Brain (organoid and tissue), 16 donors: ENCODE measurements at places on chromosomes 1 and 21.

- DNase-seq: no peak
Observed at GRCh38 chr1:115347282-115347681, 9.2 kb upstream of the NGF start.

DNA sequence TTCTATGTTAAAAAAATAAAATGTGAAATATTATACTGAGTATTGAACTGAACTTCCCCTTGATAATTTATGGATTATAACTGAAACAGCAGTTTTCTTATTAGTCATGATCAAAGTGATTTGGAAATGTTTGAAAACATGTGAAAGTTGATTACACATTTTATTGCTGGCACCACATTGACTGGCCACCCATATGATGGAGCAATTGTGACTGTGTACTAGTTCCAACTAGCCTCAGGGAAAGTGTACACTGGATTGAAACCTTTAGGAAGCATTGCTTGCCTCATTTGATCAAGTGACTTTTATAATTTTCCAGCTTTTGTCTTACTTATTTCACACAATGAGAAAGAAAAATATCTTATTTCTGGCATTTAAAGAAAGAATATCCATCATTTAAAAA lies 128.0 kb upstream of the ADGRL2 start:
- DNase-seq: no peak

- DNase-seq: no peak
Observed at GRCh38 chr1:30881319-30882181, 27.0 kb downstream of the SDC3 start.

- DNase-seq: no peak
Observed at GRCh38 chr1:82492159-82492558, 691.4 kb downstream of the ADGRL2 start.

DNA sequence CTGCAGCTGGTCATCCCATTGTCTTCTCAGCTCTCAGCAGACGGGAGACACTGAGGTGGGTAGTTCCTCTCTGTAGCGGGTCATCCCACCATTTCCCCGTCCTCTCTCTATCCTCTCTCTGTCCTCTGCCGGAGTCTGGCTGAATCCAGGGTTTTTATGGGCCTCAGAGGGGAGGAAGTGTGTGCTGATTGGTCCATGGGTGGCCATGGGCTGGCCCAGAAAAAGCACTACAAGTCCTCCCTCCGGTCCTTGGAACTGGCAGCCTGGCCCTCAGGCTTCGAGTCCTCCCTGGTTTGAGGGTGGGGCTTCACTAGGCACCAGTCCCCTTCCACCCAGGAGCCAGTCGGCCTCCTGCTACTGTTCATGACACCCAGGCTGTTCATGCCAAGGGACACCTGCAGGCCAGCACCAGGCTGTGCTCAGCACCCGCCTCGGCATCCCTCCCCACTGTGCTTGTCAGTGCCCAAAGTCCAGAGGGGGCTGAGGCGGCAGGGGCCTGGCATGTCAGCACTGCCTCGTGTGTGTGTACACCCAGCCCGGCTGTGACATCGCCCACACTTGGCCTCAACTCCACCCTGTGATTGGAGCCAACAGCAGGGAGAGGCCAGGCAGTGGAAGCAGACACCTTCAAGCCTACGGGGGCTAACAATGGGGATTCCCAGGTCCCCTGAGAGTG lies 23.0 kb upstream of the LRRC8C start:
- no peak for DNase-seq

DNA sequence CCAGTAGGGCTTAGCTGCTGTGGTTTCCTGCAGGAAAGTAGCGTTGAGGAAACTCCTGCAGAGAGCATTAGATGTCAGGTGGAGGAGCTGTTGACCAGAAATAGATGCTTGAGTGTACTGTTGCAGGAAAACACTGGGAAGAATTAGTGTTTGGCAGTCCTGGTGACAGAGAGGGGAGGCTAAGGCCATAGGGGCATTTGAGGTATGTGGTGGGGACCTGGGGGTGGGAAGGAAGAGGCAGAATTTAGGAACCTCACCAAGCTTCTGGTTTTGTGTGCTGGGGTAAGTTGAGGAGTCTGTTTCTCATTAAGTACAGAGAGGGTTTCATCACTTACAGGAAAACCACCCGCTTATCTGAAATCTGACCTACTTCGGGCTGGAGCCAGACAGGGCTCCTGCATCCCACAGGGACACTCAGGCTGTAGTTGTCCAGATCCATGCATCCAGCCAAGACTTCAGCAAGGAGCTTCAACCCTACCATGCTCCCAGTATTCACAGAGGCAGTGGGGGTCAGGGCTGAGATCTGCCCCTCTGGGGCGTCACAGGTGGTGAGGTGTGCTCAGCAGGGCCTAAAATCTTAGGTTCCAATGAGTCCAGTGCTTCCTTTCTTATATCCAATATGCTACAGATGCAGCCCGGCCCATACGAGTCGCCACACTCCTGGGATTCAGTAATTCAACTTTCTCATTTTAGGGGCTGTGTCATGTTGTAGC lies 15.1 kb downstream of the SH2D2A start:
- DNase-seq: no peak

- DNase-seq: no peak
Observed at GRCh38 chr1:38528623-38529022, 330.9 kb downstream of the RRAGC start.

DNA sequence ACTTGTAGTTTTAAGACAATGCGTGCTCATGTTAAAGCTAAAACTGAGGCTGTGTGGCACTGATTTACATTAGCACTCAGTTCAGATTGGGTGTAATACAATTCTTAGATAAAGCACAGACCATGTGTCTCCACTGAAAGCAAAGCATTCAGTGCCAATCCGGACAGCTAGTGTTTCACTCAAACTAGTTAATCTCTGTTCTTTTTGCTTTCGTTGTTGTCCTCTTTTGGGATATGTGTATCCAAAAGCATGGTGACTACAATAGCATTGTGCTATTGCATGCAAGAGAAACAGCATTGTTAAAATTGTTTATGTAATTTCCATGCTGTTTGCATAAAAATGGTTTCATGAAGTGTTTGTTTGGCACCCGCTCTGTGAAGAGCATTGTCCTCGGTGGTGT lies 54.6 kb downstream of the F3 start:
- no peak for DNase-seq

- DNase-seq: no peak
Observed at GRCh38 chr1:74715236-74715502, 17.7 kb downstream of the CRYZ start.

DNA sequence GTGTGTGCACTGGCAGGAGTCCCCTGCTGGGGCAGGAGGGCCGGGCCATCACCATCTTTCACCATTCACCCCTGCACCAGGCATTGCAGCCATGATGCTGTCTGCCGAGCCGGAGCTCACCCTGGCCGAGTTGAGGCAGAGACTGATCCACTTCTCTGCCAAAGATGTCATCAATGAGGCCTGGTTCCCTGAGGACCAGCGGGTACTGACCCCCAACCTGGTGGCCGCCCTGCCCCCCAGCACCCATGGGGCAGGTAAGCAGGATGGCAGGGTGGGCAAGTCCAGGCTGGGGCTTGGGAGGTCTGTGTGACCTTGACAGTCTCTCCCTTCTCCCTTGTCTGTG lies 18.6 kb downstream of the PCSK9 start:
- no peak for DNase-seq

DNA sequence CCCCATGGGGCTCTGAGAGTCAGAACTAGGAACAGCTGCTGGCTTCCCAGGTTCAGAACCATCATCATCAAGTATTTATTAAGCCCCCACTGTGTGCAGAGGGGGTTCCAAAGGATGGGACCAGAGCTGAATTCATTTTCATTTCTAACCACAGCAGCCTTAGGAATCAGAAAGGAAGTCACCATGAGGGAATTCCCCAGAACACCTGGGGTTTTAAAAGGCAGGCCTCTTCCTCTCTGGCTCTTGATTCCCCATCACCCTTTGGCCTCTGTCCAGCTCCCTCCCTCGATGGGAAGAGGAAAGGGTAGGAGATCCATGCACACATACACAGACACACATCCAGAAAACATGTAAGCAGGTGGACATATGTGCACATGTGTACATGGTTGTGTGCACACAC lies 1.3 kb upstream of the KCNN3 start:
- DNase-seq: no peak

DNA sequence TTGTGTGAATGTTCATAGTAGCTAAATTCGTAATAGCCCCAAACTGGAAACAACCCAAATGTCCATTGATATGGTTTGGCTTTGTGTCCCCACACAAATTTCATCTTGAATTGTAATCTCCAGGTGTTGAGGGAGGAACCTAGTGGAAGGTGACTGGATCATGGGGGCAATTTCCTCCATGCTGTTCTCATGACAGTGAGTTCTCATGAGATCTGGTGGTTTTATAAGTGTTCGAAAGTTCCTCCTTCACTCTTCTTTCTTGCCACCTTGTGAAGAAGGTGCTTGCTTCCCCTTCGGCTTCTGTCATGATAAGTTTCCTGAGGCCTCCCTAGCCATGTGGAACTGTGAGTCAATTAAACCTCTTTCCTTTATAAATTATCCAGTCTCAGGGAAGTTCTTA lies 11.3 kb downstream of the UBE2G2 start:
- no peak for DNase-seq

DNA sequence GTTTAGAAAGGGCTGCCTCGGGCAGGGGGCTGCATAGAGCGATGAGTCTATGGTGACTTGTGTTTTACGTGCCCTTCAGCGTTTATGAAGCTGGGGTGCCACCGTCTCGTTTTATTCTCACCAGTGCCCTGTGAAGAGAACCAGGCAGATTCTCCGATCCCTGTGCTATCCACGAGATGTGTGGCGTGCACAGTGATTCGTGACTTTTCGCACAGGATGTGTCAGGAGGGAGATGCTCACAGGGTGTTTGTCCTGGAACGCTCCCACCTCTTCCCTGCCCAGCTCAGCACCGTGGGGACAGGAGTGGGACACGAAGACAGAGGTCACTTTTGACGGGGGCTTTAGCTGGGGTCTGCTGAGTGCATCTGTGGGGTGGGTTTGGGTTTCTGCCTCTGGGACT lies 54.9 kb upstream of the AJAP1 start:
- no peak for DNase-seq

DNA sequence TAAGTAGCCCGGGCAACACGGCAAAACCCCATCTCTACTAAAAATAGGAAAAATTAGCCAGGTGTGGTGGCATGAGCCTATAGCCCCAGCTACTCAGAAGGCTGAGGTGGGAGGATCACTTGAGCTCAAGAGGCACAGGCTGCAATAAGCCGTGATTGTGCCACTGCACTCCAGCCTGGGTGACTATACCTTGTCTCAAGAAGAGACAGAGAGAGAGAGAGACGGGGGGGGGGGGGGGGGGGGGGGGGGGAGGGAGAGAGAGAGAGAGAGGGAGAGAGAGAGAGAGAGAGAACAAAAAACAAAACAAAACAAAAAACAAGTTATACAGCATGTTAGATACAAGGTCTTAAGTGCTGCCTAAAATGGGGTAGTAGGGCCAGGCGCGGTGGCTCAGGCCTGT lies 77.8 kb upstream of the ZNF281 start:
- no peak for DNase-seq

GRCh38 chr21:36322083-36322424 lies 2.1 kb downstream of the MORC3 start:
- DNase-seq: no peak

DNA sequence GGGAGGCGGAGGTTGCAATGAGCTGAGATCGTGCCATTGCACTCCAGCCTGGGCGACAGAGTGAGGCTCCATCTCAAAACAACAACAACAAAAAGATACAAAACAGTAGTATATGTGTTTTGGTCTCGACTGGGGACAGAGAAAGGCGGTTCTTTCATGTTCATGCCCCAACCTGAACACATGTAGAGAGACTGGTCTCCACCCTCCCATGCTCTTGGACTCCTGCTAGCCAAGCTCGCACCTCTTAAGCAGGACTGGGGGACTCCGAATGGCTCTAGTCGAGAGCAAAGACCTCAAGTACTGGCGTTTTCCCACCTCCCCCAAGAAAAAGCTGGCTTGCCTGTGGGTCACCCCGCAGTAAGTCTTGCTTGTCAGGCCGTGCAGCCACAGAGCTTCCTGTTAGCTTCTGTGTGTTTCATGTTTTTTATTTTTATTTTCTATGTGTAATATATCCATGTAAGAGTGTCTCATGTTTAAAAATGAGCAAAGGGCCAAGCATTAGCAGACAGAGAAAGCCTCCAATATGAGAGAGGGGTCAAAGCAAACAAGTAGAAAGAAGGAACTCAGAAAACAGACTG lies 91.6 kb downstream of the SCCPDH start:
- DNase-seq: no peak

DNA sequence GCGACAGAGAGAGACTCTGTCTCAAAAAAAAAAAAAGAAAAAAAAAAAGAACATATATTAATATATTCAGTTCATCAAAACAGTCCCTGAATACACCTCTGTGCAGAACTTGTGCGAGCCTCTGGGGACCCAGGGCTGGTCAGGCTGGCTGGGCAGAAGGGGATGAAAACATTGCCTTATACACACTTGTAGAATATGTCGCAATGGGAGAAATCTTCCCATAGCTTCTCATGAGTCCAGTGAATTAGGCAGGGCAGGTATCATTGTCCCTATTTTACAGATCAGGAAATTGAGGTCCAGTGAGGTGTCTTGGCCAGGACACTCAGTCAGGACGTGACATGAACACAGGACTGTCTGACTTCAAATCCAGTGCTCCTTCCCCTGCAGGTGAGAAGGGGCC lies 12.6 kb upstream of the WNT4 start:
- no peak for DNase-seq

- no peak for DNase-seq
Observed at GRCh38 chr1:208654241-208654640, 410.1 kb upstream of the PLXNA2 start.

DNA sequence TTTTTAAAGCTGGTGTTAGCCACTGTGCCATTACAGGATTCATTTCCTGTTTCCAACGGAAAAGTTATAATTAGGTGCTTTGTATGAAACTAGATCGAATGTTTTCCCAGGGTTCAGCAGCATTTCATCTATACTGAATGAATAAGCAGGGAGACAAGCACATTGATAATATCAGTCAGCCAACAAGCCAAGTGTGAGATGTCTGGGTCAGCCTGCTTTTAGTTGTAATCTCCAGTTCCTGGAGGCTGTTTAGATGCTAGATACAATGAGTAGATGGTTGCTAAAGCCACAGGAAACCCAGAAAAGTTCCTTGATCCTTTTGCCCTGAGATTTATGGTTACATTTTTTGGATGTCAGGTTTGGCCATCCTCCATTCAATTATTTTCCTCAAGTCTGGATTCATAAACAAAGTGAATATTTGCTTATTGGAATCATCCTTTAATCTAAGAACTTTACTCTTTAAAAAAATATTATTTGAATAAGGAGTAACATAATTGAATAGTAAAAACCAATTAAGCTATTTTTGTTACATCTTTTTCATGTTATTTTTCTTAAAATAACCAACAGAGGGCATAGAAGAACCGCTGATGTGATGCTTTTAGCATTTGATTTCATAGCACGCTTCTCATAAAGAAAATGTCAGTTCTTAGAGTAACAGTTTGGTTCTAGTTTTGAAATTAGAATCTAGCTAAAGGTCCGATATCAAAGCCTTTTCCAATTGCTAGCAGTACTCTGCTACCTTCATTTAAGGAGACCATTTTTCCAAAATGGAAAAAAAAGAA lies 76.6 kb downstream of the HSPA13 start:
- peak; percentile 59 for DNase-seq

GRCh38 chr1:6014130-6014999 lies 22.1 kb upstream of the NPHP4 start:
- DNase-seq: no peak
